Endothelial cell (in vitro differentiated cells): ENCODE measurements at places on chromosomes 5 and 9. TPM values are rescaled to one million over a fixed set of nuclear protein-coding genes. Genes with fewer than 3 reads are reported as not detected.
A peak's percentile ranks its signal among the peaks of the same experiment; 100 is the strongest.

GRCh38 chr5:42022383-42022972 lies 97.4 kb downstream of the FBXO4 start:
- no peaks in the 10 kb centered on the region for H3K27me3 ChIP-seq
- no peaks in the 10 kb centered on the region for H3K4me1 ChIP-seq
- no peak overlapping the region for H3K27ac ChIP-seq
- H3K4me3 ChIP-seq = no peak overlapping the region
- H3K36me3 ChIP-seq = no peaks in the 10 kb centered on the region
- no peak for DNase-seq

HAVCR1 gene
- not detected for total RNA-seq

DNA sequence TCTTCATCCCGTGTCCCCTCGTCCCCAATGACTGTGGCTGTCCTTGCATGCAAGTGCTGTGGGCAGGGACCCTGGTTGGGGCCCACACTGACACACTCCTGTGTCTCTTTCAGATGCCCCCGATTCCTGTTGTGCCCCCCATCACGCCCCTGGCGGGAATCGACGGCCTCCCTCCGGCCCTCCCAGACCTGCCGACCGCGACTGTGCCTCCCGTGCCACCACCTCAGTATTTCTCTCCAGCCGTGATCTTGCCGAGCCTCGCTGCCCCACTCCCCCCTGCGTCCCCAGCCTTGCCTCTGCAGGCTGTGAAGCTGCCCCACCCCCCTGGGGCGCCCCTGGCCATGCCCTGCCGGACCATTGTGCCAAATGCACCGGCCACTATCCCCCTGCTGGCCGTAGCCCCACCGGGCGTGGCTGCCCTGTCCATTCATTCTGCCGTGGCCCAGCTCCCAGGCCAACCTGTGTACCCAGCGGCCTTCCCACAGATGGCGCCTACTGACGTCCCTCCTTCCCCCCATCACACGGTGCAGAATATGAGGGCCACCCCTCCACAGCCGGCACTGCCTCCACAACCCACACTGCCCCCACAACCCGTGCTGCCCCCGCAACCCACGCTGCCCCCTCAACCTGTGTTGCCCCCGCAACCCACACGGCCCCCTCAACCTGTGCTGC lies 75.0 kb downstream of the WNK2 start:
- no peak overlapping the region for H3K4me3 ChIP-seq
- no peaks in the 10 kb centered on the region for H3K36me3 ChIP-seq
- no peak for DNase-seq
- H3K4me1 ChIP-seq = no peaks in the 10 kb centered on the region
- peaks cover 11% of the 10 kb centered on the region for H3K27me3 ChIP-seq

- peak overlapping the region; percentile 28 for H3K27ac ChIP-seq
- peak; percentile 58 for DNase-seq
- peak overlapping the region; percentile 97 for H3K4me3 ChIP-seq
- peaks cover 4% of the 10 kb centered on the region for H3K36me3 ChIP-seq
Observed at GRCh38 chr9:5629312-5630080, 589 bp downstream of the RIC1 start.

- H3K4me1 ChIP-seq = no peaks in the 10 kb centered on the region
- H3K27ac ChIP-seq = no peak overlapping the region
- no peaks in the 10 kb centered on the region for H3K27me3 ChIP-seq
- DNase-seq = no peak
- H3K4me3 ChIP-seq = no peak overlapping the region
Observed at GRCh38 chr9:106828965-106829364, 34.0 kb upstream of the ZNF462 start.
